ENCODE measurements at places on chromosomes 2 and 18.

DNA sequence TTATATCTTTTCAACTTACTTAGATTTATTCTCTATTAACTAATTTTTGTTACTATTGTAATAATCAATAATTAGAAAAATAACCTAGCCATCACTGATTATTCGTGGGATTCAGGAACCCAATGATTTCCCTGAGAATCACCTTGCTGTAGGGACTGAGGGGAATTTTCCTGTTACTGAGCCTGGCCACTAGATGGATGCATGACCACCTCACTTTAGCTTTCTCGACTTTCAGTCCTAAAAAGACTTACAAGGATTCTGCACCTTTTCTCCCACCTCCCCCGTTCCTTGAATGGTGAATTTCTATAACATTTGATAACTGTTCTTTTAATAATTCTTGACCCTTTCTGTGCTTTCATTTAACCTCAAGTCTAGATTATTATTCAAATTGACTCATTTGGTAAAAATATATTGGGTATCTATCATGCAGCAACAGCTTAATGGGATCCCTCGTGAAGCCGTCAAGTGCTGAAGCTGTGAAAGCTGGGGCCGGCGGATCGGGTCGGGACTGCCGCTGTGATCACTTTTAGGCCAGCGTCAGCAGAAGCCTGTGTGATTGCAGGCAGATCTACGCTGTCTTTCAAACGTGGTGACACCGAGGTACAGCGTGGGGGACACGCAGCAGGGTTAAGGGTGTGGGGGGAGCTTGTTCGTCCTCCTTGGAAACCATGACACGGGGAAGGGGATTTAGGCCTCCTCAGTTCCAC lies 38.8 kb upstream of the TMEM18 start:
- DNase-seq: no peak

DNA sequence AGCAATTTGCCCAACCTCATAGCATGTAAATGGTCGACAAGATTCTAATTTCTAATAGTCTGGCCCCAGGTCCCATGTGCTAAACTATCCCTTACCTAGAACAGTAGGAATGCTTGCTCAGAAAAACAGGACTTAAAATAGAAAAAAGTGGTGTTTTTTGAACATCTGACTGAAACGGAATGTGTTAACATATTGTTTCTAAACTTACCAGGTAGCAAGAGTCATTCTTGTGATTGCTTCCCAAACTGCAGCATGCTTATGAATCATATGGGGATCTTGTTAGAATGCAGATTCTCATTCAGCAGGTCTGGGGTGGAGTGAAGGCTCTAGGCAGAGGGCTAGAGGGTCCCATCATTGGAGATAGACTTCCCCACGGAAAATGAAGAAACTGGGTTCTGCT lies 5.8 kb upstream of the SLC20A1 start:
- no peak for DNase-seq

- DNase-seq: no peak
Observed at GRCh38 chr18:33114749-33115148, 325.8 kb downstream of the CCDC178 start.

DNA sequence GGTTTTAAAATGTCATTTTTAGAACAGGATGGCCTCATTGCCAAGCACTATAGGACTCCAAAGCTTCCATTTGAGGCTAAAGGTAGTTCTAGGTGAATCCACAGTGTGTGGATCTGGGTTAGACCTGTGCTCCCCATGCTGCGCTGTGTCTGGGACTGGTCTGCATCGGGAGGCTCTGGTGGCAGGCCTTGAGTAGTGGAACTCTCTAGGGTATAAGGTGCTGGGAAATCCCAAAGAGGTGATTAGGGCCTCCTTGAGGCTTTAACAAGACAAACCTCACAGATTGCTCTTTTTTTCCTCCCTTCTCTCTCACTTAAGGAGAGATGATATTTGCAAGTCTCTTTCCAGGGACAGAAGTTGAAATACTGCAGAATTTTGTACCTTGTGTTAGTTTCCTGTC lies 9.3 kb downstream of the SEC11C start:
- DNase-seq: no peak

DNA sequence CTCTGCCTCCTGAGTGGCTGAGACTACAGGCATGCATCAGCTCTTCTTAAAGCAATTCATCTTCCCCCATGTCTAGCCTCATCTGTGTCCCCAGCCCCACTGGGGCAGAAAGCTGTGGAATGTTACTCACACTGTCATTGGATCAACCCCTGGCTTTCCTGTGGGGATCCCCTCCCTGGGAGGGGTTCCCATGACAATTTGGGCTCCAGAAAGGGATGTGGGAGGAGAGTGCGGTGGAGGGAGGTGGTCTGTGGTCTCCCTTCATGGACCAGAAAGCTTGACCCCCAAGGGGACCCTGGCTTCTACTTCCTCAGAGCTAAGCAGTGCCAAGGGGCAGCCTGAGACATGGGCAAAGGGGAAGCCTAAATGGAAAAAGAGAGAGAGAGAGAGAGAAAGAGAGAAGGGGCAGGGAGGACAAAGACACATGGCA lies 1.3 kb downstream of the NGEF start:
- peak; percentile 2 for DNase-seq

GRCh38 chr18:55672574-55673361 lies 84.8 kb upstream of the TCF4 start:
- no peak for DNase-seq

GRCh38 chr2:75053484-75054112 lies 95.2 kb downstream of the POLE4 start:
- DNase-seq: no peak

DNA sequence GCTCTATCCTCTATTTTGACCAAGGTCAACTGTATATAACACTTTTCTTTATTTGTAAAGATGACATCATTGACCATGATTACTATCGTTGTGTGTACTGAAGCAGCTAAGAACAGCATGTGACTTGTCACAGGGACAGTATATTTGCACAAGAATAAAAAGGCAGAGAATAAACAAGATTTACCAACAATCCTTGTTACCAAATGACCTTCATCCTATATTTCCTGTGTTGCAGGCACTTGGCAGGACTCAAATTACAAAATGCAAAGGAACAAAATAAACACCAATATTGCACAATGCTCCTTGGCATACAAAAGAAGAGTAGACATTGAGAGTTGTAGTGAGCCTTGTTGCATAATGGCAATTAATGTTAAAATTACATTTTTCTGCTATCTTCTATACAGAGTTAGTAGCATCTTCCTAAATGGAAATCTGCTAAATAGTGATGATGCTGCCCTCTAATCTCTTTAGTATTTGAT lies 61.8 kb downstream of the RFTN2 start:
- no peak for DNase-seq

Data from activated CD4-positive, alpha-beta memory T cell treated with anti-CD3 and anti-CD28 coated beads for 36 hours (primary cell).